ENCODE measurements at places on chromosomes 2 and 18.
A peak's percentile ranks its signal among the peaks of the same experiment; 100 is the strongest.

- DNase-seq, result no peak
Measured at GRCh38 chr18:13621446-13621849, 104.9 kb downstream of the FAM210A start.

- no peak for DNase-seq
Measured at GRCh38 chr18:79472946-79473345, 77.2 kb downstream of the NFATC1 start.

- no peak for DNase-seq
Measured at GRCh38 chr2:128726911-128727310, 408.2 kb upstream of the HS6ST1 start.

- peak; percentile 18 for DNase-seq
Measured at GRCh38 chr2:98731041-98731893, at the start of gene MGAT4A. TSS of gene MGAT4A (minus strand) at chr2:98731132. CDS start at chr2:98726332, 4,800 bp downstream.

GRCh38 chr2:190340369-190340768 lies 3.0 kb upstream of the INPP1 start:
- no peak for DNase-seq

DNA sequence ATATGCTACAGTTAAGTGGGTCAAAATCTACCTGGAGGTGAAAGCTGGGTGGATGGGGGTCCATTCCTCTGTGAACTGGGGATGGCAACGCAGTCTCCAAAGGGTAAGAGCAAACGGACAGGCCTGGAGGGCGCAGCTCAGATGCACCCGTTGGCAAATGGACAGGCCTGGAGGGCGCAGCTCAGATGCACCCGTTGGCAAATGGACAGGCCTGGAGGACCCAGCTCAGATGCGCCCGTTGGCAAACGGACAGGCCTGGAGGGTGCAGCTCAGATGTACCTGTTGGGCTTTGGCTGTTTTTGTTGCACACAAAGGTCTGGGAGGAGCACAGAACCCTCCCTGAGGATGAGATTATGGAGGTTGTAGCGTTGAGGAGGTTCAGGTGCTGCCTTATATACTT lies 33.7 kb downstream of the RBFA start:
- no peak for DNase-seq

DNA sequence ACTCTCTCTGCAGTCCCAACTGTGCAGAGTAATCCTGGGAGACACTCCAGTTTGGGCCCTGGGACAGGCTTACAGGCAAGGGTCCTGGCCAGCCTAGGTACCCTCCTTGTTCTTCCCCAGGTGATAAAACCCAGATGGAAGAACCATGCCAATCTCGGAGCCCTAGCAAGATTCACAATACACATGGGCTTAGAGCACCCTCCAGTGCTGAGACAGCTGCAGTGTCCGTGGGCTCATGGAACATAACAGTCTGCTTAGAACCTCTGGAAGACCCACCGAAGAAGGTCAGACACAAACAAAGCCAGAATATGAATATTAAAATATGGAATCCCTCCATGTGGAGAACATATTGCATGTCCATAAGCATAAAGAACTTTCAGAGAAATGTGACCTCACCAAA lies 568.1 kb downstream of the KCNJ3 start:
- no peak for DNase-seq

DNA sequence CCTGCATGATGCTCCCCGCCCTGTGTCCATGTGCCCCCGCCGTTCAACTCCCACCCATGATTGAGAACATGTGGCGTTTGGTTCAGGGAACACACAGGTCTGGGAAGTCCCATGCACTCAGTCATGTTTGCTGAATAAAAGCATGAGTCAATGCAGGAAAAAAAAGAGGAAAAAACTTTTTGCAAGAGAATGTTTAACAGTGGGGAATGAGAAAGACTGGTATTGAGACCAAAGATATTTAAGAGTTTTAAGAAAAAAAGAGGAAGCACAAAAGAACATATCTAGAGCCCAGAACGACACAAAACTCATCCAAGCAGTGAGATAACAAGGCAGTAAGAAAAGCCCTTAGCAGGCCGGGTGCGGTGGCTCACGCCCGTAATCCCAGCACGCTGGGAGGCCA lies 279.2 kb upstream of the THSD7B start:
- DNase-seq, result no peak

DNA sequence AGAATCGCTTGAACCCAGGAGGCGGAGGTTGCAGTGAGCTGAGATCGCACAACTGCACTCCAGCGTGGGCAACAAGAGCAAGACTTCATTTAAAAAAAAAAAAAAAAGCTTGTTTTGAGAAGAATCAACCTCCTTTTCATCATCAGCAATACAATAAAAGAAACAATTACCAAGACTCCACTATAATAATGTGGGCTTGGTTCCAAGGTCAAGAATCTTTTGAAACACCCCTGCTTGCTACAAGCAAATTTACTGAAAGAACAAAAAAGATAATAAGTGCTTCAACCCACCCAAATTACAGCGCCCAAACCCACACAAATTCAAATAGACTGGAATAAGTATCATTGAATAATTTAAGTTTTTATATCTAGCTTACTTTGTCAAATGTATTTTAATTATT lies 33.6 kb upstream of the MAPRE3 start:
- DNase-seq, result no peak

- DNase-seq, result no peak
Measured at GRCh38 chr2:102438578-102438977, 15.6 kb downstream of the IL18RAP start.

GRCh38 chr2:149586898-149587219 lies 716 bp downstream of the MMADHC start:
- DNase-seq, result no peak

GRCh38 chr2:10217489-10218435 lies 84.9 kb upstream of the HPCAL1 start:
- DNase-seq, result no peak

DNA sequence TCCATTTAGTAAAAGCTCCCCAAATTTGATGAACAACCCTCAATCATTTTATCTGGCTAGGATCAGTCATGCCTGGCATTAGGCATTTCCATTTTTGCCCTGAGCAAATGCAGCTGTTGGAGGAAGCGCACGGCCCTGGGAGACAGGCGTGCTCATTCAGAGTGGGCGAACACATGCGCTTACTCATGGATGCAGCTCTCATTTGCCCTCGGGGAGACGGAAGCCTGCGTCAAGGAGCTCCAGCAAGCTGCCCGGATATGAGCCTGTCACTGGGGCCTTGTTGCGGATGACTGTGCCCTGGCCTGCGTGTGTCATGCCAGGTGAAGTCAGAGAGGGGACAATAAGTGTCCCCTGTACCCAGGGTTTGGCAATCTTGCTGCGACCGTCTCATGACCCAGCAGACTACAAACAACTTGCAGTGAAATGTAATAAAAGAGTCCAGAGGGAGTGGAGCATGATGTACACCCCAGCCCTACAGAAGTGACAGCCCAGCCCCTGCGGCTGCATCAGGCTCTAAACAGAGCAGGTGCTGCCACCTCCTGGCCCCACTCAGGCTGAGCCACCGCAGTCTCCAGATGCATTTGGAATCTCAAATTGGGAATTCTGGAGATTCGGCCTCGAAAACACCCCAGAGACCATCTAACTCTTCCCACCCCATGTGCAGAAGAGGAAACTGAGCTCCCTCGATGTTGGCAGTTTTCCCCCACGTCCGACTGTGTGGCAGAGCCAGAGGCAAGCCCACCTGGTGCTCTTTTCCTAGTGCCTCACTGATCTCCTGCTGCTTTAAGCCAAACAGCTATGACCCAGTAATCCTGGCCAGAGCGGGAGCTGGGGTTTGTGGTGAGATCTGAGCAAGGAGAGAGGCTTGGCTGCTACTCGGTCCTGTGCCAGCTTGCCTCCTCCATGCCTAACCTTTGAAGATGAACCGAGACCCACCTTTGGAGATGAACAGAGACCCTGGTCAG lies 105.0 kb upstream of the ALK start:
- peak; percentile 25 for DNase-seq

- DNase-seq, result no peak
Measured at GRCh38 chr2:182946958-182947369, 80.5 kb upstream of the FRZB start.

DNA sequence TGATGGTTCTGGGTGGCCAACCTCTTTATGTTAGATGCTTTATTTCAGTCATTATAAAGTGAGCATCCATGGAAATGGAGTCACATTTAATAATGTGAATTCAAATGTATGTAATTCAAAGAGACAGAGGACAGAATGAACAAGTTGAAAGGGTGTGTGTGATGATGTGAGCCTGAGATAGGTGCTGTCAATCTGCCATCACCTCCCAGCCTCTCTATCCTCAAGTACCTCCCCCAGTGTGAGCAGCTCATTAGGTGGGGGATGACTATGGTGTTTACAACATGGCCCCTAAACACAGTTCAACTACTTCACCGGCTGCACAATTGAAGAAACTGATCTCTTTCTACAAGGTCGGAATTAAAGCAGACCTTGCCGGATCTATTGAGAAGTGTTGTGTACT lies 74.7 kb upstream of the IGFBP5 start:
- no peak for DNase-seq

- DNase-seq, result no peak
Measured at GRCh38 chr2:74481961-74482800, 617 bp downstream of the CCDC142 start.

GRCh38 chr18:78107363-78107762 lies 857.7 kb downstream of the GALR1 start:
- no peak for DNase-seq

GRCh38 chr18:41524674-41525470 lies 430.2 kb upstream of the PIK3C3 start:
- no peak for DNase-seq

DNA sequence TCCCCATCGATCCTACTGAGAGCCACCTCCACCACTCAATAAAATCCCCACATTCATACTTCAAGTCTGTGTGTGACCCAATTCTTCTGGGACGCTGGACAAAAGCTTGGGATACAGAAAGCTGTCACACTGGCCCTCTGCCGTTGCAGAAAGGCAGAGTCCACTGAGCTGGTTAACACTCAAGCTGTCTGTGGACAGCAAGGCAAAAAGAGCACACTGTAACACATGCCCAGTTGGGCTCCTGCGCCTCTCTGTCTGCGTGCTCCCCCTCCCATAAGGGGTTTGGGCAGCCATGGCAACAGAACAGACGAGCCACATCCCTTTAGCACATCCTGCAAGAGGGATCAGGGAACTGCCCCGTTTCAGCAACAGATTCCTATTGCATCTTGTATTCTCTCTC lies 106.9 kb upstream of the RGPD4 start:
- no peak for DNase-seq

DNA sequence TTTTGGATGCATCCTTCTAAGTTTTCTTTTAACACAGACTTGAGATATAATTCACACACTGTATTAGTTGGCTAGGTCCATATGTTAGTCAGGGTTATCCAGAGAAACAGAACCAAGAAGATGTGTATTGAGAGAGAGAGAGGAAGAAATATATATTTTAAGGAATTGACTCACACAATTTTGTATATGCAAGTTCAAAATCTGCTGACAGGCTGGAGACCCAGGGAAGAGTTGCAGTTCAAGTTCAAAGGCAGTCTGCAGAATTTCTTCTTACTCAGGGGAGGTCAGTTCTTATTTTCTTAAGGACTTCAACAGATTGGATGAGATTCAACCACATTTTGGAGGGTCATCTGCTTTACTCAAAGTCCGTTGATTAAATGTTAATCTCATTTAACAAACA lies 23.0 kb upstream of the MRO start:
- DNase-seq, result no peak

DNA sequence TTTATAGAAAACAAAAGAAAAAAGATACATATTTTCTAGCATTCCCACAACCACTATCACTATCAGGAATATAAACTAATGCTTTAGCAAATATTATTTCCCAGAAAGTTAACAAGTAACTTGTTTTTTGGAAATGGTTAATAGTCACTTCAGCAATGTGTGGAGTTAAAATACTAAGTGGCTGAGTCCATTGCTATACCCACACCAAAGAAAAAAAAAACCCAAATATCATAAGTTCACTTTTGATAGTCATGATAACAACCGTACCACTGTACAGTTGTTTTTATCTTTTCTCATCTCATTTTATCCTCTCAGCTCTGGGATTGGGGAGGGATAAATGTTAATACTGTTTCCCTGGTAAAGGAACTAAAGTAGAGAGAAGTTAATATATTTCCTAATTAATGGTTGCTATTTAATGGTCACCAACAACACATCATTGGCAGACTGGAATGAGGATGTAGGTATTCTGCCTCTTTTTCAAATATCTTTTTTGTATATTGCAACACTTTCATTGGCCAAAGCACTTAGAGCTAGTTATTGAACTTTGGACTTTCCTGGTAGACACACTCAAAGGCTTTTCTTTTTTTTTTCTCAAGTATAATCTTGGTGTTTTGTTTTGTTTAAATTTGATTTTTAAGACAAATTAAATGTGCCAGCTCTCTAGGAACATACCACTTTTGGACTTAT lies 18.4 kb upstream of the KANSL1L start:
- DNase-seq, result no peak

DNA sequence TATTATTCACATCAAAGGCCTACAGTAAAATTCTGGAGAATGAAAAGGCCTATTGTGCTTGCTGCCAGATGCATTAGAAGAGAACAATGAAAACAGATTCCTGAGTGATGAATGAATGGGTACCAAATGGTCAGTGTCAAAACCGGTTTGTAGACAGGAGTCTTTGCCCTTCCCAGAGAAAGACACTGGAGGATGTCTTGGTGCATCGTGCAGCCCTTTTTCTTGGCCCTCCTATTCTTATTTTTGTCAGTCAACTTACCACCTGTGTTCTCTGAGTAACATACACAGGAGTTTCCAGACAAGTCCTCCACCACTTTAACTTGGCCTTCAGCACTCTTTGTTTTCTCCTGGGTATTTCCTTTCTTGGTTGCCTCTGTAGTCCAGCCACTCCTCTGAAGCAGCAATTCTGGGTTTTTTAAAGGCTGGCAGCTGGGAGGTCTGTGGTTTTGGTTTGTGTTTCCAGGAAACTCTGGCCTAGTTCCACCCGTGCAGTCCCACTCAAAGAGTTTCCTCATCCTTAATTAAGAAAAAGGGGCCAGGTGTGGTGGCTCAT lies 29.4 kb downstream of the PSTPIP2 start:
- DNase-seq, result no peak

DNA sequence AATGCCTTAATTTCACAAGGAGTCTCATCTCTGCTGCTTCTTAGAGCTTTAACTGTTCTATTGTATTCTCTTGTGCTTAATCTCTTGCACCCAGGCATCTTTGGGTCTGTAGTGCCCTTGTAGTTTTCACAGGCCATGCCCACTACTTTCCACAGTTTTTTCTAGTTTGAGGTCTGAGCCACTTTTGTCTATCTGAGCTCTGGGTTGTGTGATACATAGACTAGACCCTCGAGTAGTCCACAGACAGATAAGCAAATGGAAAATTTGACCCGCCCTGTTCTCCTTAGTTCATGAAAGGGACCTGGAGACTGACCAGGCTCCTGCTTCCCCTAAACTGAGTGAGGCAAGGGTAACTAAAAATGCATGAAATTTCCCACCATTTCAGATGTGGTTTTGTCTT lies 466.8 kb upstream of the ZEB2 start:
- no peak for DNase-seq

GRCh38 chr18:69787825-69788547 lies 159.7 kb downstream of the CD226 start:
- no peak for DNase-seq

- no peak for DNase-seq
Measured at GRCh38 chr2:191051177-191051576, 37.2 kb upstream of the STAT1 start.

DNA sequence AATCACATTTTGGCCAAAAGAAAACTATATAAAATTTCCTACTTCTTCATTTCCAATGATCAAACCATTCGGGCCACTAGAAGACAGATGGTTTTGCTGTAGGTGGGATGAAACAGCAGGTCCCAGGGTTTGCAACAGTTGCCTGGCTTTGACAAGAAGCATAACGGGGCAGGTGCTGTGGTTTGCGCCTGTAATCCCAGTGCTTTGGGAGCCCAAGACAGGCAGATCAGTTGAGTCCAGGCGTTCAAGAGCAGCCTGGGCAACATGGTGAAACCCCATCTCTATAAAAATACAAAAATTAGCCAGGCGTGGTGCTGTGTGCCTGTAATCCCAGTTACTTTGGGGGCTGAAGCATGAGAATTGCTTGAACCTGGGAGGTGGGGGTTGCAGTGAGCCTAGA lies 81.4 kb upstream of the XPO1 start:
- DNase-seq, result no peak
